NCI-H526 treated with DMSO at 0.1 percent for 48 hours (cell line): ENCODE measurements at places on chromosomes 6 and 20.

GRCh38 chr6:71608646-71609045, 277.7 kb upstream of the RIMS1 start:
- DNase-seq: no peak

GRCh38 chr20:5614506-5614905, 135.7 kb upstream of the SHLD1 start:
- DNase-seq: no peak

DNA sequence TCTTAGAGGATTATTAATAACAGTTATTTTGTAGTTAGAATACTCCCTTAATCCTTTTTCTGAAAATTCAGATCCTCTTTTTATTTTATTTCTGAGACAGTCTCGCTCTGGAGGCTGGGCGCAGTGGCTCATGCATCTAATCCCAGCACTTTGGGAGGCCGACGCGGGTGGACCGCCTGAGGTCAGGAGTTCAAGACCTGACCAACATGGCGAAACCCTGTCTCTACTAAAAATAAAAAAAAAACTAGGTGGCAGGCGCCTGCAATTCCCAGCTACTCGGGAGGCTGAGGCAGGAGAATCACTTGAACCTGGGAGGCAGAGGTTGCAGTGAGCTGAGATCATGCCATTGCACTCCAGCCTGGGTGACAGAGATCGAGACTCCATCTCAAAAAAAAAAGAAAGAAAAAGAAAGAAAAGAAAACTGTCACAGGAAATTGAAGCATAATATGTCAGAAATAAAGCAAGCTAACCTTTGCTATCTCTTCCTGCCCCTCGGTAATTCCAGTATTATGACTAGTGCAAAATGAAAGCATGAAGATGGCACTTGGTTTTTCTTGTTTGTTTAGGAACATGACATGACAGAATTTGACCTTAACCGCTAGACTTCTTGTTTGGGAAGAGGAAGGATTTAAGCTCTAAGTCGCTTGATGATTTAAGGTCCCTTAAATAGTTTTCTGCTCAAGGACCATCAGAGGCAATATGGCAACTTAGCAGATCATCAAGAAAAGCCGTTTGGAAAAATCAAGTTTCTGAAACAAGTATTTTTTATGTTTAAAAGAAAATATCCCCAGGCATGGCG, 1.8 kb upstream of the RBM39 start:
- no peak for DNase-seq

GRCh38 chr6:150907383-150907782, 41.9 kb downstream of the MTHFD1L start:
- DNase-seq: no peak
